ENCODE measurements at places on chromosomes 4 and X.

GRCh38 chrX:110684653-110685052 is 111.0 kb downstream of the CHRDL1 start:
- no peak for DNase-seq

DNA sequence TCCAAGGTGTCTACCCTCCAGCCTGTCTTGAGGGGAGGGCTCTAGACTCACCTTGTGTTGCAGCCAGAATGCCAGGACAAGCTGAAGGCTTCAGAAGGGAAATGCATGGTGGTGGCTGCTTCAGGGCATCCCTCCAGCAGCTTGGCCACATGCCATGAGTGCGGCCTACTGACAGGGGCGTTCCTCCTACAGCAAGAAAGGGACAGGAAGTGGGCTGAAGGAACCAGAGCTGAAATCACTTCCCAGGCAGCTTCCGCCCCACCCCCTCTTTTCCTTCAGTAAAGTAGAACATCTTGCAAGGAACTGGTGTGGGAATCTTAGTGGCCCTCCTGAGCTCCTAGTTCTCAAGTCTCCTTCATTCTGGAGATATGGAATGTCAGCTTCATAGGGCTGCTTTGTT is 167.5 kb upstream of the DGKK start:
- DNase-seq = no peak

- no peak for DNase-seq
These were observed 830 bp downstream of the HOPX start for GRCh38 chr4:56680266-56680665.

GRCh38 chr4:121307445-121308327 is 73.1 kb downstream of the QRFPR start:
- DNase-seq = no peak

- DNase-seq = no peak
These were observed 3.2 kb downstream of the SLC9A7 start for GRCh38 chrX:46755671-46756070.
